ENCODE measurements at places on chromosomes 5 and 9.
A peak's percentile ranks its signal among the peaks of the same experiment; 100 is the strongest.

- no peak for DNase-seq
These were observed 39.0 kb upstream of the LHX2 start for GRCh38 chr9:123972618-123973017.

DNA sequence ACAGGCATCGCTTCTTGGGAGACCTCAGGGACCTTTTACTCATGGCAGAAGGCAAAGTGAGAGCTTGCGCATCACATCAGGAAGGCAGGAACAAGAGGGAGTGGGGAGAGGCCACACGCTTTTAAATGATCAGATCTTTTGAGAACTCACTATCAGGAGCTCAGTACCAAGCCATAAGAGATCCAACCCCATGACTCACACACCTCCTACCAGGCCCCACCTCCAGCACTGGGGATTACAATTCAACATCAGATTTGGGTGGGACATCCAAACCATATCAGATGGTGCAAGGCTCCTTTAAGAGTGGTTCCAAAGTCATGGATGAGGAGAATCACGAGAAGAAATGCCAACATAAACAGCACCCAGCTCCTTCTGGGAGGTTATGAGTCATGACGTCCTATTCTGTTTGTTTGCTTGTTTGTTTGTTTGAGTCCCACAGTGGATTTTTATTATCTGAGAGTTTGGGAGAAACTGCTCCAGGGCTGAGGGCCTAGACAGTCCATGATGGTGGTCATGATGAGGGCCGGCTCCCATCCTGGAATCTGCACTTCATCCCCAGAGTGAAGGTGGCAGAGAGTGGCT, 453.5 kb downstream of the GADD45G start:
- DNase-seq, result no peak

DNA sequence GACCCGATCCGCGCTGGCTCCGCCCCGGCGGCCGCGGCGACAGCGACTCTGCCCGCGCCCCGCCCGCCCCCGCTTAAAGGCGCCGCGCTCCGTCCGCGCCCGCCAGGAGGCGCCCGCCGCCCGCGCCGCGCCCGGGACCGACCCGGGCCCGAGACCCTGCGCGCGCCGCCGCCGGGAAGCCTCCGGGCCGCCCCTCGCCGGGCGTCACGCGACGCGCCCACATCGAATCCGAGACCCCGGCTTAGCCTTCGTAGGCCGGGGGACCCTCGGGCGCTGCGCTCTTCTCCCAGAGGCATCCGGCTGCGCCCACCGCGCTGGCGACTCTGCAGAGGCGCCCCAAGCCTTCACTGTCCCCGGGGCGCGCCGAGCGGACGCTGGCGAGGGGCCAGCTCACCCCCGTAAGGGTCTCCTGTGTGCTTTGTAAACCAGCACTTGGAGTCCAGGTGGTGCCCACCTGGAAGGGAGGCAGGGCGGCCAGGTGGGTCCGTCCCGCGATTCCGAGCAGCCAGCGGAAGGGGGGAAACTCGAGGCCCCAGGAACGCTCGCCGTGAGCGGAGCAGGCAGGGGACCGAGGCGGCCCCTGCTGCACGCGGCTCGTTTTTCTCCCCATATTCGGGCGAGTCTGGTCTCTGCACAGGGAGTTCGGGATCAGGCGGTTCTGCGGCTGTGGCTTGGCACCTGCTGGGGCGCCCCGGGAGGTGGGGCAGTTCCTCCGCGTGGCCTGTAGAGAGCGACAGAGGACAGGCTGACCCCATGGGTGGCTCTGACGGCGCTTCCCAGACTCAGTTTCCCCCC, 423 bp upstream of the ABCA2 start:
- DNase-seq, result peak; percentile 63

DNA sequence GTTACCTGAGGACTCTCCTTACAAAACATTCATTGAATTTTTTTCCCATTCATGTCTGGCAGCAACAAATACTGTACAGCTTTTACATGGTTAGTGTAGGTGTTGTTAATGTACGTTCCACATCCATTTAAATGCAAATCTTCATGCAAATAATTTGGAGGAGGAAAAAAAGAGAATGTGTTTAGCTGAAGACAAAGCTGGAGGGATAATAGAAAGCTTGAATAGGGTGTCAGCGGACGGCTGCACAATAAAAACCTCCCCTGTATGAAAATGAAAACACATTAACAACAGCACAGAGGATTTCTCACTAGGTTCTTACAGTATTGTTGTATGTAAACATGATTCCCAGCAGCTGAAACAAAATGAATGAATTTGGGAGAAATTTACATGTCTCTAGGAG, 231.5 kb downstream of the ZNF608 start:
- DNase-seq, result no peak

DNA sequence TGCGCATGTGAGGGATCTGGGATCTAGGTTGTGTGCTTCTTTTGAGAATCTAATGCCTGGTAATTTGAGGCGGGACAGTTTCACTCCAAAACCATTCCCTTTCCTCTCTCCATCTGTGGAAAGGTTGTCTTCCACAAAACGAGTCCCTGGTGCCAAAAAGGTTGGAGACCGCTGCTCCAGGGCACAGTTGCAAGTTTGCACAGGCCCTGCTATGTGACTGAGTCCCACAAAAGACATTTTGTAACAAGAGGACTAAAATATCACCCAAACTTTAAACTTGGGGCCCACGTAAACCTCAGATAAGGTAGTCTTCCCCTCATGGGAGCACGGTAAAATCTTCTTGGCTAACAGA, 5.8 kb upstream of the ZNF367 start:
- no peak for DNase-seq

DNA sequence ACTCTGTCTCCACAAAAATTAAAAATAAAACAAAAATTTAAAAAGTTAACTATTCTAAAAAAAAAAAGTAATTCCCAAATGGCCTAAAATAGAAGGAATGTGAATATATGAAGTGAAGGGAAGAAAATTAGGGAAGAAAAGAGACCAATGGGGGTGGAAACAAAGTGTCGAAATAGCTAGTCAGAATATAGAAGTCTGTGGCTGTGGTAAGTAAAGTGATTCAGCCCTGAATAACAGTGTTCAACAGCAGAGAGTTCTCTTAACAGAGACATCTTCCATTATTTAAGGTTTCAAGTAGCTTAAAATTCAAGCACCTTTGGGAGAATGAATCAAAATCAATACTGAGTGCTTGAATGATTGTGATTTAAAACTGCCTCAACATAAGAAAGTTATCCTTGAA, 51.7 kb downstream of the LPAR1 start:
- DNase-seq, result no peak

DNA sequence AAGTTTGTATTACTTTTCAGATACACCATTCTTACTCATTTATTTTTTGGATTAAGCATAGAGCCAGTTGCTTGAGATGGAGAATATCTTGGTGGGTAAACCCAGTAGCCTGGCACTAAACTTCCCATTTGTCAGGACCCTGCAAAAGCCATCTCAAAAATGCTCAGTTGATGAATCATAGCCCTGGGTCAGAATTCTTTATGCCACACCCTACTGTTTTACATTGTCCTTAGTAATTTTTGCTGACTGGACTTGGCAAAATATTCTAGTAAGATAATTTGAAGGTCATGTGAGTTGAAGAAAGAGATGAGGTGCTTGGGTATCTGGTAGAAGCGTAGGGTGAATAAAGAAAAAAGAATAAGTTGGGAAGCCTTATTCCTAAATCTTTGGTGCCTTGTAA, 50.7 kb downstream of the C7 start:
- no peak for DNase-seq

DNA sequence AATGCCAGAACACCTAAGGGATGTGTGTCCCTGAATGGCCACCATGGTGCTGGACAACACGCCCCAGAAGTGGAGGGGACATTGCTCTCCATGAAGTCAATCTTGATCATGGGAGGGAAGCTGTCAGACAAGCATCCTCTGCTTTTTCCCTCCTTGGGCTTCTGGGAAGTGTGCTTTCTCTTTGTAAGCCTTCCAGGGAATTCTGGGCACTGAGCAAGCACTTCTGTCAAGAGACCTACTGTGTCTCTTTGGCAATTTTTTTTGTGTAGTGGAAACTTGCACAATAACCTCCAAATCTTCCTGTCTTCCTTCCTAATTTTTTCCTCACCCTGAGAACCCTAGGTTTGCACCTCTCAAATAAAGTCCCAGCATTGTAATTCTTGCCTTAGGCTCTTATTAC, 132.0 kb downstream of the SEC61B start:
- no peak for DNase-seq

DNA sequence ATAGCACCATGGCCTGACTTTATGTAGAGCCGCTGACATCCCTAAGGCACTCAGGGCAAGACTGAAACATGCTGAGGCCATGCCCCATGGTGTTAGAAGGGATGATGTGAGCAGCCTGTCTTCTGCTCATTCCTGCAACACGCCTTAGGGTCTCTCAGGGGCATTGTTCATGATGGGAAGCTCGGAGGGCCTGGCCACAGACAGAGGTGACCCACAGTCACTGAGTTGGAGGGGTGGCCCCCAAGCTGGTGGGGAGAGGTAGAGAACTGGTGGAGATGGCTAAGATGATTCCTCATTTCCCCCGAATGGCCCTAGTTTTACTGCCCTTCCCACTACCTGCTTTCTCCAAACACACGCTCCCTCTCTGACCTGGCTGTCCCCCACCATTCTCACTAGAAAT, 135.2 kb downstream of the BARX1 start:
- DNase-seq, result no peak

DNA sequence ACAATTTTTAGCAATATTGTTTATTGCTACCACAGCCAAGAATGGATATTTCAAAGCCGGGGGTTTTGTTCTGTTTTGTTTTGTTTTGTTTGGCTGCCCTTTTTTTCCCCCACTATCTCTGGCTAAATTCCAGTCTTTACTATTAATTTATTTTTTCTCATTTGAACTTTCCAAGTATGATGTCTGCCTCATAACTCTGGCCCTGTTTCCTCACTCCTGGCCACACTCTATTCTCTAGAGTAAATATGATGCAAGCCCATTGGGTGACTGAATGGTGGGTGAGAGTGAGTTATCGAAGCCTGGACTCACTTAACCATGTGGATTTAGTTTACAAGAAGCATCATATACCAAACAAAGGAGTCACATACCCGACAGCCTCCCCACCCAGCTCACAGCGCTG, 41.9 kb downstream of the WDR36 start:
- DNase-seq, result no peak

GRCh38 chr5:57298985-57299491, 125.2 kb downstream of the GPBP1 start:
- DNase-seq, result peak; percentile 41

DNA sequence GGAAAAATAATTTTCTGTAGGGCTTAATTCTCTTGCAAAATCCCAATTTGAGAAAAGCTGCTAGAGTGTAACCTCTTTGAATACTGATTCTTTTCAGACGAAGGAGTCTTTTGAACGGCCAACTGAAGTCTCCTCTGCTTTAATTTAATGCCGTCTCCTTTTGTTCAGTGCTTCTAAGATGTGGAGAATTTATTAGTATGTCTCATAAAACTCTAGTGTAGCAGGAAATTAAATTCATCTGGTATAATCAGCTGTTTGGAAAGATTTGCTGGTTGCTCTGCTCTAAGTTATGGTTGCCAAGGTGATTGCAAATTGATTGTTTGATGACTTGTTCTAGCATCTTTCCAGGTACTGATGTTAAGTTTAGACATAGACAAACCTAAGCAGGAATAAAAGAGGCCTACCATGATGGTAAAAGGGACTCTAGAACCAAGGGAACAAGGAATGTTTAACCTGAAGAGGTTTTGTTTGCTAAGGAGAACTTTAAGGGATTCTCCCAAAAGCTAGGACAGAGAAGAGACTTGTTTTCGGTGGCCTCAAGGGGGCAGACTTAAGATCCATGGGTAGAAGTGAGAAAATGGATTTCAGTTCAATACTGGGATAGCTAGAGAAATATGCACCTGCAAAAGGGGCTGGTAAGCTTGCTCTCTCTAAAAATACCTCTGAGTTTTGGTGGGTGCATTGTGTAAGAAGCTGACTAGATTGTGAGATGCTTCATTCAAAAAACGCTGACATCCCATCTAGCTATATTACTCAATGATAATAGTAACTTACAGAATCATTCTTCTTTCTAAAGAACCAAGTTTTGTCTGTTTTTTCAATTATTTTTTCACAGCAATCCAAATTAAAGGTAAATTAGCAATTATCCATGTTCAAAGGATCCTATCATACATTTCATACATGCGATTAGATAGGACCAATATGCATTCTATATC, 5.7 kb upstream of the ADRB2 start:
- DNase-seq, result no peak

Measured in effector memory CD8-positive, alpha-beta T cell (primary cell).